ENCODE measurements at places on chromosomes 1 and 21.

- no peak for DNase-seq
Measured at GRCh38 chr1:230334447-230334837, 91.7 kb downstream of the PGBD5 start.

DNA sequence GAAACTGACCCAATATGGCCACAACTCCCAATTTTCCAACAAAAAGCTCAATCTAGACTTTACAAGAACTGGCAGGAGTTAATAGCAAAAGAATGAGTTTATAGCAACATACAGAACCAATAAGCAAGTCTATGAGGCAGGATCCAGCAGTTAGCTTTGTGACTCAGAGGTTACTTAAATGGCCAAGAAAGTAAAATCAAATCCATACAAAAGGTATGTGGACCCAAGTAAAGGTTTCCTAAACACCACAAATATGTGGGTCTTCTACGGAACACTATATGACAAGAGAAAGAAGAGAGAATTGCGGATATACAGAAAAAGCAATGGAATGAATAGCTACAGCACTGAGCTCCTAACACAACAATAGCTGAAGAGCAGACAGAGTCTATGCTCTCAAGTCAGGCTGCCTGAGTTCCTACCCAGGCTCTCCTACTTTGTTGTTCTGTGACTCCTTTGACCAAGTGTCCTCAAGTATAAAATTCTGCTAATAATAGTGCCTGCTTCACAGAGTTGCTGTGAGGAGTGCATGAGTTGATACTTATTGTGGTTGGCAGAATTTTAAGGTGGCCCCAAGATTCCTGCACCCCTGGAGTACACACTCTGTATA lies 204.3 kb downstream of the SMYD3 start:
- DNase-seq, result no peak

GRCh38 chr1:32208891-32209328 lies at the start of gene DCDC2B:
Gene DCDC2B, plus strand, starts transcription at chr1:32209089. Its CDS starts 5 bp downstream, at chr1:32209094.
- DNase-seq, result peak; percentile 36

DNA sequence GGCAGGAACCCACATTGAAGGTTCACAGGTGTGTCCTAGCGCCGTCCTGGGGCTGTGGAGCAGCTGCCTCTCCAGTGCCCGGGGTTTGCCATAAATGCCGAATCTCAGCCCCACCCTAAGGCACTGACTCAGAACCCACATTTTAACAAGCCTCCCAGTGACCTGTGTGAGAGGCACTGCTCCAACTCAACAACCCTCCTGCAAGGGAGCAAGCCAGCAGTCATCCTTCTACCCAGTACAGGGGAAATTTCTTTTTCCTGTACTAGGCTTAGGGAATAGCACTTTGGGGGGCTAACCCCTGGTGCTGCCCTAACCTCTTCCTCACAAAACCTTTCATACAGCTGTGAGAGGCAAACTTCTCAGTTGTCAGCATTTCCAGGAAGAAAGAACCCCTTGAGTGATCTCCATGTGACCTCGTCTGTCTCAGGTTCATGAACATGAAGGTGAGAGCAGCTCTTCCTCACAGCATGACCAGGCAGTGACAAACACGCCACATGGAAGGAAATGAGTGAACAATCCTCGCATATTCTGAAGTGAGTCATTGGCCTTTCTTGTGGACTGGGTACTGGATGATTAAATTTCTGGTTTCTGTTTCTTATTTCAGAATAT lies 11.4 kb upstream of the BCAR3 start:
- DNase-seq, result no peak

DNA sequence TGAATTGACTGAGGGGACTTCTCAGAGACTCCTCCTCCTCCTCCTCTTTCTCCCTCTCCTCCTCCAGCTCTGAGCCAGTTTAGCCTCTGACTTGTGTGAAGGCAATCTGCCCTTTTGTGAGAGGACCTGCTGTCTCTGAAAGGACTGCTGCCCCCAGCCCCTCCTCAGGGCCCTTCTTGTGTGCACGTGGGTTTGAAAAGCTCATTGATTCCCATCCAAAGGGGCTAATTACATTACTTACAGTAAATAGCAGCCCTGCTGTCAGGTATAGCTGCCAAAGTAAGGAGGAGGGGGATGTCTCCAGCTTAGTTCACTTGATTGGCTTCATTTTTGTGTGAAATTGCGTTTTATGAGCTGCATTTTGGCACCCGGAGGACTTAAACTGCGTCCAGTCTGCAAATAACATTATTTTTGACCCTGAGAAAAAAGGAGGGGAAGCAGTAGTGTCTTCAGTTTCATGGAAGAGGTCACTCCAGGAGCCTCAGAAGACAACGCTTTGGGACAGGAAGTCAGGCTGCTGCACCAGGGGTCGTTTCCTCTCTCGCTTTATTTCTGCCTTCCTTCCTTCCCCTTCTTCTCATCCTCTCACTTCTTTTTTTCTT lies 1.8 kb upstream of the LHX9 start:
- DNase-seq, result no peak

- peak; percentile 26 for DNase-seq
Measured at GRCh38 chr1:24385160-24385940, 28.2 kb downstream of the STPG1 start.

GRCh38 chr1:52911541-52911940 lies 10.0 kb downstream of the ECHDC2 start:
- no peak for DNase-seq

- DNase-seq, result peak; percentile 75
Measured at GRCh38 chr1:155648207-155649147, 38.5 kb downstream of the MSTO1 start.

GRCh38 chr1:32142446-32143301 lies 34.8 kb downstream of the KPNA6 start:
- no peak for DNase-seq

GRCh38 chr1:162153374-162153773 lies 83.9 kb downstream of the NOS1AP start:
- DNase-seq, result no peak

Data from OCI-M1 (cell line).